ENCODE measurements at places on chromosomes 6 and 20.

DNA sequence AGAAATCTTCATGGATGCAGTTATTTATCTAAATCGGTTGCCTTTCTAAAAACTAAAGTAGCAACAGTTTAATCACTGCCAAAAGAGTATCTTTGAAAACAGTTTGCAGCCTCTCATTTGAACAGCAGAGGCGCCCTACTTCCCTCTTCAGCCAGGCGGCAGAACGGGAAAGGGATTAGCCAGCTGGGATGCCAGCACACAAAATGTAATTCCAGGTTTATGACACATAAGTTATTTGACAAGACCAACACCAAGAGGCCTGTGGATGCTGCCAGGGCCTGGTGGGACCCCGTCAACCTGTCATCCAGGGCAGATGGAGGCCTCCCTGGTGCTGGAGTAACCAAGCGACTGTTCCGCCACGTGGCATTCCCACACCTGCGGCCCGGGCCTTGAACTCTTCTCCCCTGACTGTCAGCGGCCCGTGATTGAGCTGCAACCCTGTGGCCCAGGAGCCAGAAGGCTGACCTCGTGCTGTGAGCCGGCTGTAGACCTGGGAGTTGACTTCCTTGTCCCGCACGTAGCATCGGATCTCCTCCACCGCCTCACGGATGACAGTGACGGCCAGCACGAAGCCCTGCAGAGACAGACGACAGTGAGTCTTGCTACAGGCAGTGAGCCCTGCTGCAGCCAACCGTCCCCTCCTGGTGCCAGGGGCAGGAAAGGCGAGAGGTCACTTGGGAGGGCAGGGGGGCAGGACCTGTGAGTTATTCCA, 55.5 kb downstream of the ATP9A start:
- DNase-seq, result no peak

DNA sequence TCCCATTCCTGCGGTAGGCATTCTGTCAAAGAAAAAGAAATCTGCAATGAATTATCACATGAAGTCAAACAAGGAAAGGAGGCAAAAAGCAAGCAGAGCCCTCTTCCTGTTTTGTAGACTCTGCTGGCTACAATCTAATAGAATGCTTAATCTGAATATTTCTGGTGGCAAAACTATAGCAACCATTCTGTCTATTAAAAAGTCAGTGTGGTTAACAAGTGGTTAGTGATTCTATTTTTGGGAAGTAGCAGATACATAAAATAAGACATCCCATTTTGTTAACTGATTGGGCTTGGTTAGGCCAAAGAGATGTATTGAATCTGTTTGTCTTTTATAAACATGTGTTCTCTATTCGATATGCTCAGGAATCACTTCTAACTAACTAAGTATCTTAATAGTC, 442.3 kb downstream of the CDC5L start:
- no peak for DNase-seq

DNA sequence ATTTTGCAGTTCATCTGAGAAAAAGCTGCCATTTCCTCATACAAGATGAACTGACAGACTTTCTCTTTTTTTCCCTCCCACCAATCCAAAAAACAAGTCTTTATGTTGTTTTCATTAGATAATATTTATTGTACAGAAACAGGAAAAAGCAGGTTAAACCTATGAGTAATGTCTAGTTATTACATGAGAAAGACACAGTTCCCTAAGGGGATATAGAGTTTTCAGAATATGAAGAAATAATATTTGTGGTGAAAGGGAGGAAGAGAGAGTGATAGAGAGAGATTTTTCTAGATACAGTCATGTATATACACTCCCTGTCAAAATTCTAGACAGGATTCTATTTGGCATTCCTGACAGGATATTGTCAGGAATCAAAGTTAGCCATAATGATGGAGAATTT, 392.4 kb downstream of the BMP2 start:
- DNase-seq, result no peak

DNA sequence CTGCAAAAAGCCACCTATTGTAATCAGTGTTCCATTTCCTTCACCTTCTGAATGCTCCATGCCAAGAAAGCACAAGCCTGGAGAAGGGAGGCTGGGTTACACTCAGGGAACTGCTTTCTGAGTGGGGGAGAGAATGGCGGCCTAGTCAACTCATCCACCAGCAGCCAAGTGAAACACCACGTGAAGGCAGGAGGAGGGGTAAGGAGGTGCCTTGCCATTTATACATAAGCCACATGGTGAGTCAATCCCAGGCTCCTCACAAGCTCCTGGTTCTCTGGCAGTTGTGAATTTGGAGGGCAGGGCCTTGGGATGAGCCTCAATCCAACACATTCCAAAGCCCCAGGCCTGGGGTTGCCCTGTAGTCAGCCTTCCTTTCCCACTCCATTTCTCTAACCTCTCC, 149.4 kb downstream of the CD24 start:
- DNase-seq, result no peak

GRCh38 chr6:126010040-126010439, 23.7 kb downstream of the TRMT11 start:
- DNase-seq, result no peak

DNA sequence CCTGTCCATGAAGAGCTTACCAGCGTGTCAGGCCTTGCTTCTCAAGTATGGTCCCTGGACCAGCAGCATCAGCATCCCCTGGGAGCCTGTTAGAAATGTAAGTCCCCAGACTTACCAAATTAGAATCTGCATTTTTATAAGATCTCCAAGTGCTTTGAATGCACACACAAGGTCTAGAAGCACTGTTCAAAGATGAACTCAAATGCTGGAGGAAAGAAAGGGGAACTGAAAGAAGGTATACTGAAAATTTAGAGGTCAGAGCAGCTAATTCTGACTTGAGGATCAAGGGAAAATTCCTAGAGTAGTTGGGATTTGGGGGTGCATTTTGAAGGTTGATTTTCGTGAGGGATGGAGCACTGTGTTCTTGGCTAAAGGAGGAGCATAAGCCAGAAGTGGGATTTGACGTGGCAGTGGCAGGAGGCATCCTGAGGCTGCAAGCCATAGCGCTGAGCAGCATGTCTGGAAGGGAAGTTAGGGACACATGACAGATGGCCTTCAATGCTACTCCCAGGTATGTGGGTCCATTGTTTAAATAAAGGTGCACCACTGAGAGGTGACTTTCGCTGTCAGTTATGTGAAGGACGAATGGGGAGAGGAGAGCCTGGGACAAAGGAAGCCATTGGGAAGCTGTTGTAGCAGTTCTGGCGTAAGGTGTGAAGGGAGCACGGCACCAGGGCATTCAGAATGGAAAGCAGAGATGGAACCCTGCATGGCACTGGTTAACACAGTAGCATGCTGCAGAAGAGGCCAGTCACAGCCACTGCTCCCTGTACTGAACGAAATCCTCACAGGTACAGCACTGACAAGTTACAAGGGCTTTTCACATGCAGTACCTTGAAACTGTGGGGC, 36.2 kb downstream of the ARMC2 start:
- no peak for DNase-seq

DNA sequence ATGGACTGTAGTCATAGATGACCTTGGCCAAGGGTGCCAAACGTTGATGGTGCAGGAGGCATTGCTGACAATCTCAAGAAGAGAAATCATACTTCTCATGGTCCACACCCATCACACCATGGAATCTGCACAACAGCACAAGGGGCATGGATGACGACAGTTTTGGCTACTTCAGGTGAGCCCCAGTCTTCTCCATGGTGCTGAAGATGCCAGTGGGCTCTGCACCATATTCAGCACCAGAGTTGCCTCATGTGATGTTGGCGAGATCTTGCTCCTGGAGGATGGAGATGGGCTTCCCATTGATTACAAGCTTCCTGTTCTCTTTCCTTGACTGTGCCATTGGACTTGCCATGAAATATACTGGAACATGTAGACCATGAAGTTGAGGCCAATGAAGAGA, 188.9 kb downstream of the NRN1 start:
- no peak for DNase-seq

GRCh38 chr20:13338999-13339411, 117.9 kb downstream of the ISM1 start:
- no peak for DNase-seq

GRCh38 chr6:157128235-157128775, 195.0 kb downstream of the TMEM242 start:
- DNase-seq, result no peak

GRCh38 chr6:34179106-34179720, 33.3 kb upstream of the GRM4 start:
- no peak for DNase-seq
